Mesothelial cell of epicardium (in vitro differentiated cells): ENCODE measurements at places on chromosomes 3 and 15. TPM values are rescaled to one million over a fixed set of nuclear protein-coding genes. Genes with fewer than 3 reads are reported as not detected.

The MINAR1 gene
- 2.2 to 2.6 TPM (median 2.4 TPM) in 3 replicates for total RNA-seq

- no peak for DNase-seq
These were observed 835 bp downstream of the ARIH2 start for GRCh38 chr3:48919215-48920138.

GRCh38 chr15:75107908-75108838, 84.8 kb downstream of the PPCDC start:
- DNase-seq = no peak

DNA sequence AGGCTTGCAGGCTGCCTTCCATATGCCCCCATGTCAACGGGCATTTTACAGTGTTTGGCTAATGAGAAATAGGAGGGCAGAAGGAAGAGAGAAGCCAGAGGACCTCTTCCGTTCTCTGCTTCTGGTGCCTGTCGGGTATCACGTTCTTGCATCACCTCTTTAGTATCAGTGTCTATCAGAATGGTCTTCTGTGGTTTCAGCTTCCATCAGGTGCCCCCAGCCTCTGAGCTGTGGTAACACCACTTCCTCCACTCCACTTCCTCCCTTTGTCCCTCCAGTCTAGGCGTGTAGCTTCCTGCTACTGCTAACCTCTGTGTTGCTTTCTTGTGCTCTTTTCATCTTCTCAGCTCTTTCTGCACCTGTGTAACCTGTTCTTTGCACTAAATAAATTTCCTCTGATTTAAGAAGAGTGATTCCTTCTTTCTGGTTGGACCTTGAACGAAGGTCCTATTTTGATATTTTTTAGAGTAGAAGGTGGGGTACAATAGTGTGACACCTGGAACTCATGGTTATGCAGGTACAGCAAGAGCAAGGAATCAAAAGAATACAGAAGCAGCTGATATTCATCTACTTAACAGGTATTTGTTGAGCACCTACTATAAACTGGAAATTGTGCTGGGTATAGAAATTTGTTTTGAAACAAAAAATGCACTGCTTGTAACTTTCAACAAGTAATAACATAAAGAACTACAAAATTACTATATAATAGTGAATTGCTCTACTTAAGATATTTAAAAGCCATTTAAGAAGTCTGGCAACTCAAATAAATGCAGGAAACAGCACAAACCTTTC, 27.4 kb upstream of the FOXB1 start:
- DNase-seq = no peak

GRCh38 chr15:39543651-39544050, 37.2 kb upstream of the THBS1 start:
- no peak for DNase-seq

DNA sequence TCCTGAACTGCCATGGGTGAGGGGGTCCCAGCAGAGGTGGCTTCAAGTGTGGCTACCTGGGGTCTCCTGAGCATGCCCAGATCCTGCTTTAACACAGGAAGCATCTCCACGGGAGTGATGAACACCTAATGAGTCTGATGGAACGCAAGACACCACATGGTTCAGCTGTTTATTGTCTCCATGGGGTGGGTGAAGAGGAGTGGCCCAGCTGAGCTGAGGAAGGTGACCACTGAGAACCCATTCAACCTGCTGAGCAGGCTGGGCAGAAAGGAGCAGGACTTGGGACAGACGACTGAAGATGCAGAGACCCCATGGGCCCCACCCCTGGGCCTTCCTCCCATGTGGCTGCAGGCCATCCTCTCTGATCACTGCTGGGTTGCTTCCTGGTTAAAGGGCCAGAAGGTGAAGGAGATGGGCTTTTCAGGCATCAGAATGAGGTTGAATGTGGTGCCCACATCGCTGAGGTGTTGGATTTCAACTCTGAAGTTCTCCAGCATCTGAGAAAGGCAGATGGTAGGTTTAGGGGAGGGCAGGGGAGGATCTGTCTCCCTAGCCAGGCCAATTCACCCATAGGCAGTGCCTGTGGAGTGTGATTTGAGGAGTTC, 29.7 kb downstream of the CYP11A1 start:
- DNase-seq = no peak

GRCh38 chr3:33956206-33956605, 157.8 kb downstream of the PDCD6IP start:
- no peak for DNase-seq

The GATA2 gene
- total RNA-seq = 53.2 to 60.4 TPM (median 54.3 TPM) in 3 replicates

- DNase-seq = no peak
These were observed 415.5 kb downstream of the NAALADL2 start for GRCh38 chr3:175274474-175275218.

- no peak for DNase-seq
These were observed 17.4 kb upstream of the RAF1 start for GRCh38 chr3:12681089-12681942.

- no peak for DNase-seq
These were observed 22.8 kb upstream of the TM2D3 start for GRCh38 chr15:101675015-101675414.

DNA sequence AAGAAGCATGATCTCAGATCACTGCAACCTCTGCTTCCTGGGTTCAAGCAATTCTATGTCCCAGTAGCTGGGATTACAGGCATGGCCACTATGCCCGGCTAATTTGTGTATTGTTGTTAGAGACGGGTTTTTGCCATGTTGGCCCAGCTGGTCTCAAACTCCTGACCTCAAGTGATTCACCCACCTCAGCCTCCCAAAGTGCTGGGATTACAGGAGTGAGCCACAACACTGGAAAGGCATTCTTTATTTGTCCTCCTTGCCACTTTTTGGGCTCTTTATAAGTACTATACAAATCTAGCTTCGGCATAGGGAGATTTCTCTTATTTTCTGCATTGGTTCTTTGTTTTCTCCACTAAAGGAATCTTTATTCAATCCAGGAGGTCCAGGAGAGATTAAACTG, 18.6 kb downstream of the CMTM8 start:
- no peak for DNase-seq

DNA sequence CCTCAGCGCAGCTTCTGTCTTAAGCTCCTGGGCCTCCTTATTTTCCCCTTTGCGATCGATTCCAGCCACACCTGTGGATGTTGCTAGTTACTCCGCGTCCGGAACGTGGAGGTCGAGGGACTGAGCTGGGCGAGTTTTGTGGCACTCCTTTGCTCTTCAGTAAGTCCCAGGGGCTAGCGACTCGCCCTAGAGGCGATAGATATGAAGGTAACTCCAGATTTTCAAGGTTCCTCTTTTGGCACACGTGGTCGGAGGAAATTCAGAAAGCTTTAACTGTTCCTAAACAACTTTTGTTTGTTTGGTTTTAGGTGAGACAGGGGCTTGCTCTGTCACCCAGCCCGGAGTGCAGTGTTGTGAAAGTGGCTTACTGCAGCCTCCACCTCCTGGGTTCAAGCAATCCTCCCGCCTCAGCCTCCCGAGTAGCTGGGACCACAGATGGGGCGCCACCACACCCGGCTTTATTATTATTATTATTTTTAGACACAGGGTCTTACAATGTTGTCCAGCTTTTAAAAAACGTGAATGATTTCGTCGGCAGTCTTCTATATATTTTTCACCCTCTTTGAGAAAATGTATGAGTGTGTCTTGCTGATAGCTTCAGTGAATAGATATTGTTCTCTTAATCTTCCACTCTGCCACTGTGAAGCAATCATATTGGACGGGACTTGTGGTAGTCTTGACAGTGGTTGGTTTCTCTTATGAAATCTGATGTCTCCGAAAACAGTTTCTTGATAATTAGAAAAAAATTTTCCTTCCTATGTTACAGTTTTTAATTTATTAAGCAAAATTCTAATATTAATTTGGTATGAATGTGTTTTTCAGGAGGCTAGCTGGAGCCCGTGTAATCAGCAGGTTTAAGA, 785 bp downstream of the MFSD1 start:
- DNase-seq = no peak

DNA sequence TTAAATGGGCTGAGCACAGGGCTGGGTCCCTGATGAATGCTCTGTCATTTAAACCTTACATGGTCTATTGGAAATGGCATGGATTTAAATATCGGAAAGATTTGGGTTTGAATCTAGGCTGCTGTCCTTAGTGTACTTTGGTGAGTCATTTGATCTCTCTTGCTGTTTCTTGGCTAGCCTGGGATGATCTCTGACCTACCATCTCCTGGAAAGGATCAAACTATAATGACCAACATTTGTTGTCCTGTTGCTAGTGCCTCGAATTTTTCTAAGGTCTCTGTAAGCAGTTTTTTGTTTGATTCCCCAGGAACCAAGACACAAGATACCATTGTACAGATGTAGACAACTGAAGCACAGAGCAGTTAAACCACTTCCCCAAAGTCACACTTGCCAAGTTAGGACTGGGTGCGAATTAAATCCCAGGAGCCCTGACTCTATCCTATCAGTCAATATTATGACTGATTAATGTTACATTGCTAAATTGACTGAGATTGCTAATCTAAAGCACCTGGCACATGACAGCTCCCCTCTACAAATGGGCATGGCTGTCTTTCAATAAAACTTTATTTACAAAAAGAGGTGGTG, 244.9 kb upstream of the MCTP2 start:
- no peak for DNase-seq

GRCh38 chr3:112084980-112085705, 1.0 kb upstream of the C3orf52 start:
- DNase-seq = no peak

DNA sequence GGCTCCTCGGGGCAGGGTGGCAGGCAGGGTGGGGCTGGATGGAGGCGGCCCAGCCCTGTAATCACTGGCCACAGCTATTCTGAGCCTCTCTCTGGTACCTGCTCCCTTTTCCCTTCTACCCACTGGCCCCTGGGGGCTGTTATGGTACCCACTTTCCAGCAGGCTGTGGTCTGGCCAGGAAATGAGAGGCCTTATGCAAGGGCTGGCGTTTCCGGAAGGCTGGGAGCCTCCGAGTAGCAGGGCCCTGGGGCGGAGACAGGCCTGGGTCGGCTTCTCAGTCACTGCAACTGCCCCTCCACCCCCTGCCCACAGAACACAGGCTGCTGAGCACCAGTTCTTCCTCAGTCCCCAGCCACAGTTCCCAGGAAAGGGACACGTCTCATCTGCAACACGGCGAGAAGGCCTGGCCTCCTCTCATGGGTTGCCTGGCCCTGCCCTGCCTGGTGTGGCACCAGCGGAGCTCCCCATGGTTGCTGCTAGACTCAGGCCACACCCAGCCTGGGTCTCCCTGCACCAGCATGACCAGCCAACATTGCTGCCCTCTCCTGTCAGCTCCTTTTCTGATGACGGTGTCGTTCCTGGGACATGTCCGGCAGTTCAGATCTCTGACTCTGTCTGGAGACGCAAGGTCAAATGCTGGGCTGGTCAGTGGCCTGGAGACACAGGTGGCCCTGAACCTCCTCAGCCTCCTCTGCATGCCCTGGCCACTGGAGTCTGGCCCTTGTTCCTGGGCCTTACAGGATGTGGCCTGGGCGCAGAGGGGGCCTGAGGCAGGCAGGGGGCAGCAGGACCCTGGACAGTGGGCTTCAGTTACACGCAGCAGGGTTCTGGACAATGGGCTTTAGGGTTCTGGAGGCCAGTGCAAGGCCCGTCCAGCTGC, 6.5 kb downstream of the CHST13 start:
- DNase-seq = no peak

DNA sequence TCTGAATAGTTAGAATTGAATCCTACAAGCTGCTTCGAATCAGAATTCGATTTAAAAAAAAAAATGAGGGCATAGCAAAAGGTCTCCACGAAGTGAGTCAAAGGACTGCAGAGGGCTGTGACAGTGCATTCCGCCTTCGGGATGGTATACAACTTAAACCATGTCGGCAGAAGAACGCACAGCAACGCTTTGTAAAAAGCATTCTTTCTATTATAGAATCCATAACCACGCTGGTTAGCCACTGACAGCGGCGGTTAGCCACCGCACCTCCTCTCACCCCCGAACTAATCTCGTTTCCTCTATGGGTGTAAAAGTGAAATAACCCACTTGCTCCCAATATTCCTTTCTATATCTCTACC, 664 bp upstream of the PIK3CA start:
- DNase-seq = no peak

- no peak for DNase-seq
These were observed 524.2 kb upstream of the LMCD1 start for GRCh38 chr3:7977245-7978086.

DNA sequence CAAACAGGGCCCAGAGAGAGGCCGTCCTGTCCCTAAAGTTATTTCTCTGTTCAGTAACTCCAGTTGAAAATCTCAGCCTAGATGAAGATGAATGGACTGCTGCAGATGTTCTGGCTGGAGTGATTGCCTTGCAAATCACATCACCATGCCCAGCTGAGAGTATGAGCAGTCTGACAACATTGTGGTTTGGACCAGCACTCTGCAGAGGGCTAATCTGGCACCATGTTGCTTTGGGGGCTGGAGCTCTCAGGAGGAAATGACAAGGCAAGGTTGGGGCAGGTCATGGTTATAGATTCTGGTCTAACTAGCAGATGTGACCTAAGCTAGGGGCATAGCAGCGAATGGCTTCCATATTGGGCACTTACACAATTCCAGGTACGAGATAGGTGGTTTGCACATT, 314.2 kb downstream of the CLSTN2 start:
- no peak for DNase-seq

DNA sequence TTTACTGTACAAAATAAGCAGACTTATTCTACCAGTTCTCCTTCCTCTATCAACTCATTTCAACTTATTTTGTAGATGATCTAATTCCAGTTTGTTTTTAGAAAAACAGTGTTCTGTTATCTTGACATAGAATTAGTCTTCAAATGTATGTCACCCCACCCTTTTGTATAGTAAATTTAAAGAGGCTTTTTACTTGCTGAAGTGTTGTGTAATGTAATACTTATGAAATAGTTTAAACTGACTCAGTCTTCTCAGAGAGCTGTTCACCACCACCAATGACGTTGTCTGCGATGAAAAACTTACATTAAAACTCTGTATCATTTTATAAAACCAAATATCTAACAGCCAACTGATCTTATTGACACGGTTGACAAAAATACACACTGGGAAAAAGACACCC, 82.9 kb downstream of the RAP2B start:
- DNase-seq = no peak

The DISP2 gene
- total RNA-seq = 0.57 to 0.76 TPM (median 0.64 TPM) in 3 replicates

The DGKG gene
- total RNA-seq = 0.04 to 0.38 TPM (median 0.16 TPM) in 3 replicates

The C3orf49 gene
- not detected in 3 replicates for total RNA-seq

DNA sequence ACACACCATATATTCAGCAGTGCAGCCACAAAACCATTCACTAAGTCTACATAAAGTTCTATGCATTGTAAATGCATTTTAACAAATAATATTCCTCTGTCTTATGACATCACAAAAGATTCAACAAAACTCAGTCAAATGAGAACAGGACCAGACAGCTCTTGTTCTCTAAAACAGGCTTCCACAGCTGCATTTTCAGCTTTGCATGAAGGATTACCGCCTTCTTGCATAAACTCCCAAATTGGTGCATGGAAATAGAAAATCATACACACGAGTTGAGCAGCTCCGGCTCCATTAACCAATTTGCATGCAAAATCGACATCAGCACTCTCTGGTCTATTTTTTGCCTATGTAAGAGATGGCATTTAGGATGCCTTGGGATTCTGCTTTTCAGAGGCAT, 66.4 kb downstream of the RFTN1 start:
- no peak for DNase-seq
